NCI-H69 (cell line): ENCODE measurements at places on chromosomes 3 and 15.

- DNase-seq = no peak
These were observed 172.8 kb upstream of the SNTN start for GRCh38 chr3:63479661-63480035.

GRCh38 chr3:59839810-59840515 lies 790.1 kb upstream of the CFAP20DC start:
- no peak for DNase-seq

DNA sequence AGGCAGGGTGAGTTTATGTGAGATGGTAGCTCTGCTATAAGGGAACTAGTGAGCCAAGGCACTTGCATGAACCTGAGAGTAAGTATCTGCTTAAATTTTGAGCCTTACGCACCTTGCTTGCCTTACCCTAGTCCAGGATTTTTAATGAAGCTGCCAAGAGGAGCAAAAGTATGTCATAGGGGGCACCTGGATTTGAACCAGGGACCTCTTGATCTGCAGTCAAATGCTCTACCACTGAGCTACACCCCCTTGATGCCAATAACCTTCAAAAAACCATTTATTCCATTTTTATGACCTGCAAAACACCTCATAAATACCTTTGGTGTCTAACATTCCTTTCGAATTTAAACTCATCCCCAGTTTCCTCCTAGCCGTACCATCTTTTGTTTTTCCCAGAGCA lies 88.3 kb upstream of the ACP3 start:
- peak; percentile 1 for DNase-seq

DNA sequence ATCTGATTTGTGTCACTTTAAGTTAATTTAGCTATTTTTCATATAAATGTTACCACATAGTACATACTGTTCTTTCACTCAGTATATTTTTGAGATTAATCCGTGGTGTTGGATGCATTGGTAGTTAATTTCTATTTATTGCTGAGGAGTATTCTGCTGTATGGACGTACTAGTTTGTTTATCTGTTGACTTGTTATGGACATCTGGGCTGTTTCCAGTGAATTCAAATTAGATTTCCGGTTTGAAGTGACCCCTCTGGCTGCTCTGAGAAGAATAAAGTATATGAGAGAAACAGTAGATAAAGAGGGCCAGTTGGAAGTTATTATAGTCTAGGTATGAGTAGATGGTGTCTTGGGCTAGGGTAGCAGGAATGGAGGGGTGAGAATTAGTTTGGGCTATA lies 15.6 kb downstream of the KAT2B start:
- DNase-seq = no peak

GRCh38 chr3:1139071-1139470 lies 46.2 kb downstream of the CNTN6 start:
- DNase-seq = no peak

DNA sequence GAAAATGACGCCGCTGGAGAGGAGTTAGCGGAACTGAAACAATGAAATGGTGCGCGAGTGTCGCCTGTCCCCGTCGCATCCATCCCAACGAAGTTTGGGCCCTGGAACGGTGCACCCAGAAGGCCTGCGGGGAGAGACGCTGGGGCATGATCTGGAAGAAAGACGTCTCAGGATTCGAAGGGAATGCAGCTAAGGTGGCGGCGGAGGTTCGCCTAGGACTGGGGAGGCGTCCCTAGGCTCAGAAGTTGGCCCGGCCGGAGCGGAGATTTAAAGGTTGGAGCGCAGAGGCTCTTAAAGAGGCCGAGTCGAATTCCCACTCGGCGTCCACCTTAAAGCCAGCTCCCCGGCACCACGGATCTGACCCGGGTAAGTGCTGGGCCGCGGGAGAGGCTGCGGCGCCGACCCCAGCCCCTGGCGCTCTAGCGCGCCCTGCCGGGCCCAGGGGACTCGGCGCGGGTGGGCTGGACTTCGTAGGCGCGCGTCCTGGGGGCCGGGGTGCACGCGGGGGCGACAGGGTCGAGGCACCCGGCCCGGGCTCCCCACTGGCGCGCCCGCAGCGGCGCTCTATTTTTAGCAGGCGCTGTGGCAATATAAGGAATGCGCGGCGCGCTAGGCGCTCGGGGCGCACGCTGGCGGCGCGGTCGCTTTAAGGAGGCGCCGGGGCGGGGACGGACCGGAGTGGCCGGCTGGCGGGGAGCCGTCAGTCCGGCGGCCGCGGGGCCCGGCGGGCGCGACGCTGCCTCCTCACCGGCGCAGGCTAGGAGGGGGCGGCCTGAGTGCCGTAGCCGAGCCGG lies at the start of gene MRAS:
Gene MRAS (plus strand): TSS at position 620 of the 794 bp plus-strand sequence. CDS start 24,305 bp downstream, outside the sequence.
- DNase-seq = peak; percentile 61

DNA sequence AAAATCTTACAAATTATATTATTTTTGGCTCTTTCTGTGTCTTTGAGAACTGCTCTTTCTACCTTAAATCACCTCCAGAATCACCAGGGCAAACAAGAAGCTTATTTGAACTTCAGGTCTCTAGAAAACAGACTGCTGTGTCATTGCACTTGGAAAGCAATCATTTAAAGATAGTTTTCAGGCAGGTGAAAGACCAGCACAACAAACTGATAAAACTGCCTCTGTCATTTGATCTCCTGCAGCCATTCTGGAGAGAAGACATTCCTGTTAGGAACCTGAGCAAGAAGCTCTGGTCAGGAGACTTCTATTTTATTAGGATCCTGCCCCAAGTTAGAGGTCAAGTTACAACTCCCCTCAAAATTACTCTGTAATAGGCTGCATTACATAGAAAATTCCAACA lies 50.7 kb upstream of the AP4E1 start:
- DNase-seq = no peak

DNA sequence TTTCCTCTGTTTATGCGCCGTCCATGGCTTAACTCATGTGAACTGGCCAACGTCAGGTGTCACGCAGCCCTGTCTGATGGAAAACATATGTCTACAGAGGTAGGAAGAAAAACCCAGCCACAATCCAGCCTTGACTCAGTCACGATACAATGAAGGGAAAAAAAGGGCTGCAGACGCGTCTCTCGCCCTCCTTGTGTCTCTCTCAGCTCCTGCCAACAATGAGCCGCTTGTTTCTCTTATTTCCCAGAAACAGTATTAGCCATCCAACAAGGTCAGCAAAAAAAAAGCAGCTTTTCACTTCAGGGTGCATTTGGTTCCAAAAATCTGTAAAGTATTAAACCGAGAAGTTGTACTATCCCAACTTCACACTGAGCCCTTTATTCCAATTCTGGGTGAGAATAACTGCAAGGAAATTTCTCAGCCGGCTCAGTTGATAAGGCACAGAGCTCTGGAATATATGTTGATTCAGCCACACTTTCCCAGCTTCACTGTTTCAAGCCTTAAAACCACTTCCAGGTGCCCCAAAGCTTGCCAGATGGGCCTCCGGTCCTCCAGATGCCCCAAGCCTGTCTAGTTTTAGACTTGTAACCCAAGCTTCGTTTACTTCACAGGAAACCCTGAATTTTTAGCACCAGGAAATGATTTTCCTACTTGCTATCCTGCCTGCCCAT lies 79.4 kb downstream of the TM4SF4 start:
- no peak for DNase-seq

GRCh38 chr3:104397713-104398112 lies 969.0 kb upstream of the ALCAM start:
- DNase-seq = no peak

DNA sequence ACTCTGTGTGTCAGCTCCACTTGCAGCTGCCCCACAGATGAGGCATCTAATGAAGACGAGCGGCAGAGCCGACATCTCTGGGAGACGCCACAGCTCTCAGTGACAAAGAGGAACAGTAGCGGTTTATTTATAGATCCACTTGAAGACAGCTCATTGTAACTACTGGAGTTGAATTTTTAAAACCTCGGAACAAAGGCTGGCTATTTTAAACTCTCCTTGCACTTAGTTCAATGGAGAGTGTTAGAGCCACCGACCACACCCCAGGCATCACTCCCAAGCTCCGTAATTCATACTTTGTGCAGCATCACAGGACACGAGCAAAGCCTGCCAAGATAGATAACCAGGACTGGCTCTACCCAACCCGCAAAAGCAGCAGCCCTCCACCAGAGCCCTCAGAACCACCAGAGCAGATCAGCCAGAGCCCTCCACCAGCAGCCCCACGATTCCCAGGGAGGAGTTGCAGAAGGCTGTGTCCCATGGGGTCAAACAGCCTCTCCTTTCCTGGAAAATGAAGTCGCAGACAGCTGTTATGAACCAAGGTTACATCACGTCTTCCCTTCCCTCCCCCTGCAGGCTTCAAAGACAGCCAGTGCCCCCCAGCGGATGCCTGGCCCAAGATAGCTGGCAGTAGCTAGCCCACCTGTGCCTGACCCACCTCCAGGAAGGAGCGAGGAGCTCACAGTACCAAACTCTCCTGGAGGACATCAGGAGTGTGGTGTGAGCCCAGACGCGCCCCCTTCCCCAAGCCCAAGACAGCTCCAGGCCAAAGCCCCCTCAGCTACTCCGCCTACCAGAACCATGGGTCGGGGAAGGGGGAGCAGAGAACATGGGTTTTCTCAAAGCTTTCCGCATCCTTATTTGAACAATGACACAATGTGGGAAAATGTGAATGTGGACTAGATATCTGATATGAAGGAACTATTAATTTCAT lies 45.7 kb downstream of the POC1A start:
- DNase-seq = no peak

GRCh38 chr3:32705232-32705631 lies 20.2 kb downstream of the CNOT10 start:
- DNase-seq = no peak

DNA sequence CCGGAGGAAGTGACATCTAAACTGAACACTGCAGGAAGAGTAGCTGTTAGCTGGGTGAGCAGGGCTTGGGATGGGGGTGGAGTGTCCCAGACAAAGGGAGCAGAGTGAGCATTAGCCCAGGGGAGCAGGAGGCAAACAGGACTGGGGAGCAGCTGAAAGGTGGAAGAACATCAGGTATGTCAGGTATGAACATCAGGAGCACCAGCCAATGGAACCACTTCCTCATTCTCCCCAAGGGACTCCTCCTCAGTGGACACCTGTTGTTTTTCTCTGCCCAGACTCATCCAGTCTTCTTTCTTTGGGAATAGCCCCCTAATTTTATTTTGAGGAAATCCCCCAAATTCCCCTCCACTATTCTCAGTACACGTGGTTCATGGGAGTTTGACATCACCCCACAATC lies 107.7 kb upstream of the RAD18 start:
- DNase-seq = no peak

GRCh38 chr3:49552087-49552486 lies 2.2 kb upstream of the BSN start:
- DNase-seq = no peak

DNA sequence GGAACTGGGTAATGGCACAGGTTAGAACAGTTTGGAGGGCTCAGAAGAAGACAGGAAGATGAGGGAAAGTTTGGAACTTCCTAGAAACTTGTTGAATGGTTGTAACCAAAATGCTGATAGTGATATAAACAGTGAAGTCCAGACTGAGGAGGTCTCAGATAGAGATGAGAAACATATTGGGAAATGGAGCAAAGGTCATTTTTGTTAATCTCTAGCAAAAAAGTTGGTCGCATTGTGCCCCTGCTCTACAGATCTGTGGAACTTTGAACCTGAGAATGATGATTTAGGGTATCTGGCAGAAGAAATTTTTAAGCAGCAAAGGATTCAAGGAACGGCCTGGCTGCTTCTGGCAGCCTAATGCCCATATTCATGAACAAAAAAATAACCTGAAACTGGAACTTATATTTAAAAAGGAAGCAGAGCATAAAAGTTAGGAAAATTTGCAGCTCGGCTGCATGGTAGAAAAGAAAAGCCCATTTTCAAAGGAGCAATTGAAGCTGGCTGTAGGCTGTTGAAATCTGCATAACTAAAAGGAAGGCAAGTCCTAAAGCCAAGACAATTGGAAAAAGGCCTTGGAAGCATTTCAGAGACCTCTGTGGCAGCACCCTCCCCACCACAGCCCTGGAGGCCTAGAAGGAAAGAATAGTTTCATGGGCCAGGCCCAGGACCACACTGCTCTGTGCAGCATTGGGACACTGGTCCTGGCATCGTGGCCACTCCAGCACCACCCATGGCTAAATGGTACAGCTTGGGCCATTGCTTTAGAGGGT lies 182.6 kb upstream of the CD96 start:
- no peak for DNase-seq

GRCh38 chr3:87136066-87136596 lies 91.0 kb upstream of the CHMP2B start:
- DNase-seq = no peak

DNA sequence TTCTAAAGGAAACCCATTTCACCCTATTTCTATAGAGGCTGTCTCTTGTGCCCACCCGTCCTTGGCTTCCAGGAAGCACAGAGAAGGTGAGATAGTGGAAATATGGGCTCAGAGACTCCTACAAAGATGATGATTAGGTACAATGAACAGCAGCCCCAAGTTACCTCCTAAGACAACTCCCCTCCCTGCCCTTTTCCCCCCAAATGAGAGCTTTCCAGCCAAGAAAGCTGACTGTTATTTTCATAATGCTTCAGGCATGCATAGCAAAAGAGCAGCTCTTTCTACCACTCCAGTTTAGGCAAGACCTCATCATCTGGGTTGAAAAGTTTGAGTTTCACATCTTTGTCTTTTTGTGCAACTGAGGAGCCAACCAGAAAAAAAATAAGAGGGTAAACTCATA lies 248.8 kb upstream of the ADAMTS9 start:
- DNase-seq = no peak

DNA sequence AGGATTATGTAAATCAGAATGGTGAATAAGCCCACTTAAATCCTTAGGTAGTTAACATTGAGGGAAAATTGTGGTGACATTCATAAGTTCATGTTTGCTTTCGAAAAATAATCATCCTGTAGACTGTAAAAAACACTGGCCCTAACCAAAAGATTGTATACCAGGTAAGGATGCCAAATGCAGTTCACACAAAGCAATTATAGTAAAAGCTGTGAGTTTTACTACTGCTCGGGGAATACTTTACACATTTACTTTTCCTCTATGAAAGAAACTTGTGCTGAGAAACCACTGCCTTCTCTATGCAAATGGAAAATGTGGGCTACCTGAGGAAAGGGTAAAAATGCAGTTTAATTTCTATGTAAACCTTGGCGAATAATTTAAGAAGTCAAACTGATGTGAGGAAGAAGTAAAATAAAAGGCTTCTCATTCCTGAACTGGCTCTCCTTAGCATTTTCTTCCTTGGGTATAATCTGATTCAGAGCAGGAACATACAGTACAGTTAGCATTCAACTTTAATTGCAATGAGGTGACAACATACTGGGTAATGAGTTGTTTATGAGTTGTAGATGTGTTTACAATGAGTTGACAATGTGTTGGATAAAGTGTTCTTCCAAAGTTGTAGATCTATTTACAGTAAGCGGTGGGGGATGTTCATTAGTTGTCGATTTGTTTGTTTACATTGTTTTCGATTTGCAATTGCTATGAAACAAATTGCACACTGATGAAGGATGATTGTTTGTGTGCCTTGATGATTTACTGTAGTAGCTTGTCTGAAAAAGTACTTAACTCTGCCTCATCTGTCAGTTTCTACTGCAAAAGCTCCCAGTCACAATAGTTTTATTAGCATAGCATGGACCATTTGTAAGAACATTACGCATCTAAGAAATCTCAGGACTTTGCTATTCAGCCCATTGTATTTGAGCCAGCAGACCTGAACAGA lies 453.0 kb upstream of the DPH6 start:
- DNase-seq = peak; percentile 48

DNA sequence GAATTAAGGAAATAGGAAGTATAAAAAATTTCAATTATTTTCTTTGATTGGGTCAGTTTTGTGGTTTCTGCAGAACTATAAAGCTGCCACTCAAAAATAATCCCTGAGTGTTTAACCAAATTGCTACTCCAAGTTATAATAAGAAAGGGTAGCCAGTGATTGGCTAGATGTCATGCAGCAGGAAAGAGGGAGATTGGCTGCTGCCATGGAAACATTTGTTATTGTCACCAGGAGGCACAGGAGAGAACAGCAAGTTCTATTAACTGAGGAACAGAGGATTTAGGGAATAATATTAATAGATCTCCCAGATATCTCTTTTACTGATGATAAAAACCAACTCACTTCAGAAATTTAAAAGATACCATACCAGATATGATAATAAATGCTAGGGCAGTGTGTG lies 42.6 kb downstream of the CLDN1 start:
- DNase-seq = no peak
